GM23338 (cell line): ENCODE measurements at places on chromosomes 5 and 9.

- peak; percentile 79 for DNase-seq
Measured at GRCh38 chr9:112866662-112867274, 23.9 kb downstream of the SLC46A2 start.

- no peak for DNase-seq
Measured at GRCh38 chr5:5826911-5827310, 404.4 kb downstream of the ICE1 start.

DNA sequence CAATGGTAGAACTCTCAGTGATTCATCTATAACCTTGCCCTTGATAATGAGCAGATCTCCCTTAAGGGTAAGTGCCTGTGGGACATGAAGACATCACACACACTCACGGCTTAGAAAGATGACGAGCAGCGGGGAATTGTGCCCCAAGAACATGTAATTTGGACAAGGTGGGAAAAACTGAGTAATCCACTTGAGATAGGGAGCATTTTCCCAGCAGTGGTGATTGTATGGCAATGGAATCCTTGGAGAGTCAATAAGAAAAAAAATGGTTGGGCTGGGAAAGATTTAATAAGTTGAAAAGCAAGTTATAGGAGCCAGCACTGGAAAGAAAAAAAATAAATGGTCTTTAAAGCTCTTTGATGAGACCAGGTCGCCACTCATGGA lies 193.1 kb downstream of the GLIS3 start:
- no peak for DNase-seq

DNA sequence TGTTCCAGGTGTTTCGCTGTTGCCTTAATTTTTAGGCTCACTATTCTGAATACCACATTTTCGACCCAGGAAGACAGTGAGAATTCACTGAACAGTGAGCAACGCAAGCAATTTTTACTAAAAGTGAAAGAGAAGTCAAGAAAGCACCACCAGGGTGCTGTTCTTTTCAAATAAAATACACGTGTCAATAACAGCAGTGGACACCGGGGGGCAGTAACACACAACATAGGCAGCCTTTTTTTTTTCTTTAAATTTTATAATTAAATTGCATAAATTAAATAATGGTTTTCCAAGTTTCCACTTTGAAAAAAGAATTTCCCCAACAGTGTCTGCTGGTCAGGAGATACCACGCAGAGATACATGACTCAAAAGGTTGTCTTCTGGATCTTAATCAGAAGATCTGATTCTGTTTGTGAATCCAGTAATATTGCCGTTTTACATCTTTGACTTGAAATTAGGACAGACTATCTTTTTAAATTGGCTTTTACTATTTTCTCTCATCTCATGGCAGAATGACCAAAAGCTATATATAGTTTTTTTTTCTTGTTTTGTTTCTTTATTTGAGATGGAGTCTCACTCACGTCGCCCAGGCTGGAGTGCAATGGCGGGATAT lies 47.1 kb upstream of the SH3GL2 start:
- DNase-seq = peak; percentile 82

DNA sequence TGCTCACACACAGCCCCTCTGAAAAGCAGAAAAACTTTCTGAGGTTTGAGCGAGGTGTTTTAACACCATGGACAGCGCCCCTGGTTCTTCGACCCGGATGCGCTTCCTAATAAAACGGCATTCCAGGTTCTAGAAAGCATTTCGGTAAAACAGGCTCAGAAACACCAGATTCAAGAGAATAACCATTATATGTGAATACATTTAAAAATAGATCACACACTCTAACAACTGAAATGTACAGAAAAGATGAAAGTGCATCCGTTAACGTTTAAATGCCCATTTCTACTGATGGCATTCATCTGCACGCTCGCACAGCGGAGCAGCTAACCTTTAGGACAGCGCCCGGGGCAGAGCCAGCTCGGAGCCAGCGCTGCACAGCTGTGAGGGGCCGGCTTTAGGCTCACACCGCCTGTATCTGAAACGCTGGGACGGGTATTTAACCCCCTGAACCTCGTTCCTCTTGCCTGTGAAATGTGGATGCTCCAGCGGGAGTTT lies 26.3 kb upstream of the TENT4A start:
- DNase-seq = peak; percentile 88

GRCh38 chr5:131265311-131265803 lies 1.5 kb downstream of the CDC42SE2 start:
- DNase-seq = peak; percentile 23

- DNase-seq = no peak
Measured at GRCh38 chr5:1105350-1106265, 6.3 kb downstream of the SLC12A7 start.

- no peak for DNase-seq
Measured at GRCh38 chr5:88934439-88934838, 51.5 kb upstream of the MEF2C start.

GRCh38 chr5:366541-367357 lies 45.2 kb downstream of the AHRR start:
- DNase-seq = no peak

DNA sequence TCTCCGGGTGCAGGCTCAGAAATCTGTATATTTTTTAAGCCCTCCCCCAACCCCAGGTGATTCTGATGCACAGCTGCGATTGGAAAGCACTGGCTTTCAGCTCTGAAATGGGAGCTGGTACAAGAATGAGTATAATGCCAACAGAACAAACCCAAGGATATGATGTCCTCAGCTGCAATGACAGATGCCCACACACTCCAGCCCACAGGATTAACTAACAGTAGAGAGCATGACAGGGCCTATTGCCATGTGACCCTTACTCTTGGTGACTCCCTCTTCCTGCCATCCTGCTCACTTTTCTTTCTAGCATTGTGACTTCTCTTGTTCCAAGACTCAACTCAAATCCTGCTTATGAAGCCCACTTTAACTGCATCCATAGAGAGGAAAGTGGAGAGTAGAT lies 174.5 kb downstream of the FGF18 start:
- no peak for DNase-seq

DNA sequence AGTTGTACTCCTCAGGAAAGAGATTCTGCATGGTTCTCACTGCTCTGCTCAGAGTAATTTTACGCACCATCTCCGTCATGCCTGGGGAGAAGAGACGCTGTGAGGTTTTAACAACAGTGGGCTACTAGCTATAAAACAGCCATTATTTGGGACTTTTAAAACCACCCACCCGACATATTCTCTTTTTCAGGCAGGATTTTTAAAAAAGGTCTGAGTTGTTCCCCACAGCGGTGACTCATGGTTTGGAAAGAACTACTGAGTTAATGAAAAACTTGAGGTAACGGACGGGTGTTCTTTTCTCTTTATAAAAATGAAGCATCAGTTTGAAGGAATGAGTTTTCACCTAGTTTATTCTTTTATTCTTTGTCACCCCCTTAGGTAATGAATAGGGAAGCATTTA lies 61.3 kb downstream of the TTLL11 start:
- DNase-seq = no peak

DNA sequence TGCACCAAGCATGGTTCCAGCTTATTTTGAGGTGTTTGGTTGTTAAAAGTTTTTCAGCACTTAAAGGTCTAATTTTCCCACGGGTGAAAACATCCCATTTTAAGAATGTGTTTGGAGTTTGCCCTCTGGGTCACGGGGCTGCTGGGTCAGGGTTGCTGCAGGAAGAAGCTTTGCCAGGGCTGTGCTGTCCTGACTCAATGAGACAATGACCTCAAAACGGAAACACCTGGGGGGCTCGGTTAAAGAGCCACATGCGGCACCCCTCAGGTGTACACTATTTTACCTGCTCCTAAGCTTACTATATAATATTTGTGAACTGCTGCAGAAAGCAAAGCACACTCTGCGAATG lies 27.6 kb downstream of the UBE2QL1 start:
- no peak for DNase-seq

DNA sequence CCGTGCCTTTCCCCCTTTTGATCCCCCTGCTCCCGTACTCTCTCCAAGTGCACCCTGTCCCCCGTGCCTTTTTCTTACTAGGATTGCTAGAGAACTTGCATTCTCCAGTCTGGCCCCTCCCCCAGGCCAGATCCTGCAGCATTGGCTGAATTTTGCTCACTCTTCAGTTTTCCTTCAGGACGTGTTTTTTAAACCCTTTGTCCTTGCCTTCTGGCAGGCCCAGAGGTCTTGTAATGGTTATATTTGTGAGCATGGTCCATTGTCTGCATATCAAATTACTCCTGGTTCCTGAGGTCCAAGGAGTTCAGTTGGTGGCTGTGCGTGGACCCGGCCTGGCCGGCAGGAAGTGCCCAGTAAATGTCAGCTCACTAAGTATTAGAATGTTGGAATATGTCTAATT lies 606 bp downstream of the TBC1D13 start:
- no peak for DNase-seq

DNA sequence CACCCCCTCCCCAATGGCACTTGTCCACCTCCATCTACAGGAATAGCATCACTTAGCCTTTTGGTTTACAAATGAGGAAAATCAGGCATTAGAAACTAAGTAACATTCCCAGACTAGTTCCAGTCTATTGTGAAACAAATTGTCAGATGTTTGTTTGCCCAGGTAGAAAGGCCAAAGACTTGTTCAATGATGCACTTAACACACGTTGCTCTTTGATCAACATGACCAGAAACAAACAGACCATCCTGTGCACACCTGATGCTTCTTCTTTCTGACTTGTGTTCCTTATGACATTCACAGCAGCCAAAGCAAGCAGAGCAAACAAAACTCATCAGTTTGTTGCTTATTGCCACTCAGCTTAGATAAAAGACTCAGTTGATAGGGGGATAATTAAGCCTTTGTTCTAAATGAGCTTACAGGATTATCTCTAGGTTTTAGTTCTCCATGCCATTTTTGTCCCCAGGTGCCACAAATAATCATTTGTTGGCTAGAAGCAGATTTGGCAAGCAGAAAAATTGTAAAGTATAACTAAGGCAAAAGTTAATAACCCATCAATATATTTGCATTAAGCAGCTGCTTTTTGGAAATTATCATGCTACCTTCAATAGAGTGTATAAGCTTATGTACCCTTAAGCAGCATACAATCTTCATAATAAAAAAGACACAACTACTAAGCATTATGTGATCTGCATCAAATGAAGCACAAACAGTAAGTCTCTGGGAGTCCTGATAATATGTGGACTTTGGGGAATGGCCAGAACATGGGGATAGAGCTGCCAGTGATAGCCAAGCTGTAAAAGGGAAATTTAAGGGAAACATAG lies 26.3 kb upstream of the FST start:
- no peak for DNase-seq

DNA sequence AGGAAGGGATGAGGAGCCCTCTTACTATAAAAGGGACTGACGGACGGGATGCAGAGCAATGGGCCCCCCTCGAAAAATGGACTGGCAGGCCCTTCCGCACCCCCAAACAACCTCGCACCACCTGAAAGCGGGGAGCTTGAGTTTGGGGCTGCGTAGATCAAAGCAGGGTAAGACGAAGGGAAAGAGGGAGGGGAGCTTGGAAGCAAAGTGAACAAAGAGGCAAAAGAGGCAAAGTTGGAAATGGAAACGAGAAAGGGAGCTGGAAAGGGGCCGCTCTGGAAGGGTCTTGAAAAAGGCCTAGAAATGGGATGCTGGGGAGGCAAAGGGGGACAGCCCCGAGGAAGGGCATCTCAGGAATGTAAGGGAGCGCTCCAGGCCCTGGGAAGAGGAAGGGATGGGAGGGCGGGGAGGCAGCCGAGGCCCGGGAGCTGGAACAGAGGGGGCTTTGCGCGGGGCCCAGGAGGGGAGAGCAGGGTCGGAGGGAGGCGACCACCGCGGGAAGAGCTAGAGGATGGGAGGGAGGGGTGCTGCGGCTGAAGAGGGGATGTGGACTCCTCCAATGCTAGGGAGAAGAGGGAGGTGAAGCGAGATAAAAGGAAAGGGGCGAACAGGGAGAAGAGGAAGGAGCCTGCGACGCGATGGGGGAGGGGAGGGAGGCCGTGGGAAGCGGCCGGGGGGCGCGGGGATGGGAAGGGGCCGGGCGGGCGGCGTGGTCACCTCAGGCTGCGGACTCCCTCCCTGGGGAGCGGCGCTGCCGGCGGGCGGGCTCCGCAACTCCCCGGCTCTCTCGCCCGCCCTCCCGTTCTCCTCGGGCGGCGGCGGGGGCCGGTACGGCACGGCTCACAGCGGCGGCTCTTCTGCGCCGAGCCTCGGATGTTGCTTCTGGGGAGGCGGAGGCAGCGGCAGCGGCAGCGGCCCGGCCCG lies 577 bp downstream of the RNF145 start:
- peak; percentile 78 for DNase-seq

DNA sequence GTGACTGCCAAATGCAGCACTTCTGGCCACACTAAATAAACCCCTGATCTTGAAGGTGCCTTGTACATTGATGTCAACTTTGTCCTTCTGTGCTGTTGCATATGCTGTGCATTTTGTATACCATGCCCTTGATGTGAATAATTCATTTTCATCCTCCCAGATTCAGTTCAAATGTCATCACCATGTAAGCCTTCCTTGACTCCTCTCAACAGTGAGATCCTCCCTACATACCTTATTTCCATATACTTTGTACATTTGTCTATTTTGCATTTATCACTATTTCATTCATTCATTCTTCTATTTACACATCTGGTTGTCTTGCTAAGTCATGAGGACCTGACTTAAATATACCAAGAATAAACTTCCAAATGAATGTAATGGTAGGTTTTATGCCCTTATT lies 273.2 kb upstream of the EFNA5 start:
- DNase-seq = no peak

GRCh38 chr9:130119519-130120298 lies 52.5 kb upstream of the NCS1 start:
- no peak for DNase-seq

- DNase-seq = peak; percentile 92
Measured at GRCh38 chr9:132768932-132769905, 99.0 kb downstream of the GTF3C4 start.

DNA sequence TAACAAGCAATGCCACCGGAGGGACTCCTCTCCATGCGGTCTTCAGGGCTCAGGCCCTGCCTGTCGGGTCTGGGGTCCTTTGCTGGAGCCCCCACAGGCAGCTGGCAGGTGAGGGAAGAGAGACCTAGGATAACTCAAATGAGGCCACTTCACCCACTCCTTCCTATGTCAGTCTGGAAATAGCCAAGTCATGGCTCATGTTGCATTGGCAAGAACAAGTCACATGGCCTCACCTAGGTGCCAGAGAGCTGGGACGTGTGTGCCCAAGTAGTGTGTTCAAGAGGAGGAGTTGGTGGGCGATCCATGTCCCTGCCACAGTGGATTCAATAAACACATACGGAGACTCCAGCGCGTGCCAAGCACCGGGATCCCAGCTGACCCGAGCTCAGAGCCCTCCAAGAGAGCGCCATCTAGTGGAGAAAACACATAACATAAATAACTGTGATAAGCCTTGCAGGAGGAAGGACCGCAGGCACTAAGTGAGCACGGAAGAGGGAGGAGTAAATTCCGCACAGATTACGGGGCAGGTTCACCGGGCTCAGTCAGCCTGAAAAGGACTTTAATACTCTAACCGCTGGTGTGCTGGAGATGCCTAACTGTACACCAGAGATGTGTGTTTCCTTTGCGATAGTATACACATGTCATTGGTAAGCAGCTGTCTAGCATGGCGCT lies 580.8 kb downstream of the CCDC171 start:
- DNase-seq = peak; percentile 95

- DNase-seq = peak; percentile 70
Measured at GRCh38 chr9:113796646-113797426, 79.3 kb upstream of the ZNF618 start.
